Fibroblast of lung (primary cell): ENCODE measurements at places on chromosomes 6 and 20. TPM values are rescaled to one million over a fixed set of nuclear protein-coding genes. Genes with fewer than 3 reads are reported as not detected.
A peak's percentile ranks its signal among the peaks of the same experiment; 100 is the strongest.

GRCh38 chr6:57019434-57019833 is 27.1 kb upstream of the KIAA1586 start:
- DNase-seq: no peak

GRCh38 chr6:152244998-152245630 is 392.0 kb downstream of the SYNE1 start:
- no peak for DNase-seq

GRCh38 chr6:150142097-150142669 is 661 bp upstream of the PPP1R14C start:
- peak; percentile 9 for DNase-seq

DNA sequence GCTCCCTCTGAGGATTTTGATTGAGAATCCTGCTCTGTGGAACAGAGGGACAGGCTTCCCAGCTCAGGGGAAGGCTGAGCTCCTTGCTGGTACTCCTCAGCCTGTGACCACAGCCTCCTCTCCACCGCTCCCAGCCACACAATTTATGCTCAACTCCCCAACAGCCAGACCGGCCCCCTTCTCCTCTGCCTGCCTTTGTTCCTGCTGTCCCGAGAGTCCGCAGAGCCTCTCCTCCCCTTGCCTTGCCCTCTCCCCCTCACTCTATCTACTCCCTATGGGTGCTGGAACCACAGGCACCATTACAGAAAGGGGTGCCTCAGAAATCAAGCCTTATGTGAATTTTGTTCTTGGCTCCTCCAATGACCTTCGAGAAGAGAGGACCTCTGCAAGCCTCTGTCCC is 15.9 kb downstream of the MAP1LC3A start:
- DNase-seq: no peak

GRCh38 chr6:94341173-94341572 is 921.8 kb upstream of the EPHA7 start:
- DNase-seq: no peak

DNA sequence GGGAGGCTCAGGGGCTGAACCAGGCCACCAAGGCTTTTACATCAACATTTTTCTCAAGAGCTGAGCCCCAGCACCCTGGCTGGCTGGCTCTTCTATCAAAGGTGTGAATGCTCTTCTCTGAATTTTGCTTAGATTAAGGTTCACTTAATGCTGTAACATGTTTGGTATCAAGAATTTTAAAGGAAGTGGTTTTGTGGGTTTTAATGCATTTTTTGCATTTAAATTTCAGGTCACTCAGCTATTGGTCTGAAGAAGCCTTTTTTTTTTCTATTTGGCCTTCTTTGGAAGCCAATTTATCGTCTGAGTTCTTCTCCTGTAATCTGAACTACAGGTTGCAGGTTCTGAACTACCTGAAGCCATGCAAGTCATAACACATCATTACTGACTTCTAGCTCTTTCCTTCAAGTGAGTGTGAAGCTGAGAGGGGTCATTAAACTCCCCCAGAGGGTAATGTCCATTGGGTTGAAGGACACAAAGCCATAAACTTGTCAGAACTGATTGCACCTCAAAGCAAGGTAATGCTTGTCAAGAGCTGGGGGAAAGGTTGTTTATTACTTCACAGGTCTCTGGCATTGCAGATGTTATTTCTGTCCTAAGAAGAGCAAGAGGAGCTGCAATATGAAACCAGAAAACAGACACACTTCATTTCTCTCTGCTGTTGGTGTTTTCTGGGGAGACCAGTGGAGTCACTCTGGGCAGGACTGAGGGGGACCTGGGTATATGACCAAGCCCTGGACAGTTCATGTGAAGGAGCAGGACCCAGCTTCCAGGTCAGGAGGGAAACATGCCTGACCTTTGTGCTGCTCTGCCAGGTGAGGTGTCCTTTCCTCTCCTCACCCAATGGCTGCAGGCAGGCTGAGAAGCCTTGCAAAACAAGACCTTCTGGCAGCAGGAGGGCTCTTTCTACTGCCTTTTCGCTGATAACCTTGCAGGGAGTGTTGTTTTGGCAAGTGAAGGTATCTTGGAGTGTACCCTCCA is 26.1 kb upstream of the NEDD9 start:
- no peak for DNase-seq

GRCh38 chr6:41045664-41046063 is 3.4 kb downstream of the TSPO2 start:
- no peak for DNase-seq

GRCh38 chr20:63125838-63126601 is 89.9 kb downstream of the YTHDF1 start:
- no peak for DNase-seq

TXLNB gene
- polyA plus RNA-seq: 0.15 and 0.36 TPM in 2 replicates

NEURL2 gene
- 0.75 and 0.77 TPM in 2 replicates for polyA plus RNA-seq
